ENCODE measurements at places on chromosomes 13 and 19. TPM values are rescaled to one million over a fixed set of nuclear protein-coding genes. Genes with fewer than 3 reads are reported as not detected.

GRCh38 chr19:54418930-54419800 lies 3.9 kb downstream of the TTYH1 start:
- H3K27ac ChIP-seq = peak overlapping the region; percentile 48
- no peak overlapping the region for H3K4me3 ChIP-seq
- DNase-seq = no peak

Gene PDX1
- not detected for polyA plus RNA-seq

Gene TDRD3
- 26.6 TPM for polyA plus RNA-seq

DNA sequence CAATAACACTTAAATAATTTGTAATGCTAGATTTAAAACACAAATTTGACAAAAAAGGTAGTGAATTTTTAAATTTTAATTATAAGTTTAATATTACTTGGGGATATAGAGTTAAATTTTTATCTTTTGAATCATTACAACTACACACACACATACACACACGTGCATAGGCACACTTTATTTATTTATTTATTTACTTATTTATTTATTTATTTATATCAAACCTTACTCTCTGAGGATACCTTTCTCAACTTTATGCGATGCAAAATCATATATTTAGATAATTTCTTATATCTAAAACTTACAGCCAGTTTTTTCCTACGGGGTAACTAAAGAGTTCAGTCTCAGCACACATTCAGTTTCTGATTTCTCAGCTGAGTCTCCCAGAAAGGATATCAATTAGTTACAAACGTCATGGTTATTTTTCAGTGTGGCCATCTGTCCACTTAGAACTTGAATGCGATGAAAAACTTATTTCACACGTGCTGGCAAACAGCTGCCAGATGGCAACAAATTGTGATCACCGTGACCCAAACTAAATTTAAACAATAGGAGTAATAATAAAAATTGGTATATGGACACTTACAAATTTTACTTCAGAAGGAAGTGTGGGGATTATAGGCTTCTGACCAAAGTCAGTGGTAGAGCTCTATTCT lies 683.1 kb upstream of the PRR20A start:
- no peak overlapping the region for H3K27ac ChIP-seq
- no peaks in the 10 kb centered on the region for H3K27me3 ChIP-seq
- no peaks in the 10 kb centered on the region for H3K4me1 ChIP-seq
- no peak overlapping the region for H3K4me3 ChIP-seq
- no peaks in the 10 kb centered on the region for H3K36me3 ChIP-seq

DNA sequence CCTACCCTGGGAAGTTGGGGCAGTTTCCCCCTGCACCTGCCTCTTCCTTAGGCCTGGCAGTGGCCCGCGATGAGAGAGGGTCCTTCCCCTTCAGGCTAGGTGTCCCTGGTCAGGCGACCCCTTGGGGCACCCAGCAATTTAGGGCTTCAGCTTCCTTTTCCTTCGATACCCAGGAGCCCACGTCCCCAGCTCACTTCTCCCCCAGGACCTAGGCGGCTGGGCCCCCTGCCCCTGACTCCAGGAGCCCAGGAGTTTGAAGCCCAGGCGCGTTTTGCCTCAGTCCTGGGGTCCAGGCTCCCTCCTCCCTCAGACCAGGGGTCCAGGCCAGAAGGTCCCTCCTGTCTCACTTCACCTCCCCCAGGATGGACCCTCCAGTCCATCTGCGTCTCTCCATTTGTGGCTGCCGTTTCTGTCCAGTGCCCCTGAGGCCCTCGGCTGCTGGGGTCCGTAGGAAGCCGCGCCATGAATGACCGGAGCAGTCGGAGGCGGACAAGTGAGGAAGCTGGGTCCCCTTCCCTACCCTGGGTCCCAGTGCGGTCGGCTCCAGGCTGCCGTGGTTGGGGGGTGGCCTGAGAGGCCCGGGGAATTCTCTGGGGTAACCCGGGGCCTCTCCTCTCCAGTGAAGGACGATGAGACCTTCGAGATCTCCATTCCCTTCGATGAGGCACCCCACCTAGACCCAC lies 714 bp downstream of the CCDC106 start:
- no peak for DNase-seq
- H3K27me3 ChIP-seq = no peaks in the 10 kb centered on the region
- H3K4me1 ChIP-seq = peaks cover 41% of the 10 kb centered on the region
- H3K4me3 ChIP-seq = peak overlapping the region; percentile 77
- H3K36me3 ChIP-seq = no peaks in the 10 kb centered on the region

Gene TICAM1
- polyA plus RNA-seq = 6.3 TPM

- DNase-seq = peak; percentile 53
- no peaks in the 10 kb centered on the region for H3K36me3 ChIP-seq
- H3K27ac ChIP-seq = peak overlapping the region; percentile 96
- no peaks in the 10 kb centered on the region for H3K27me3 ChIP-seq
Measured at GRCh38 chr19:572743-573518, 535 bp downstream of the BSG start.

DNA sequence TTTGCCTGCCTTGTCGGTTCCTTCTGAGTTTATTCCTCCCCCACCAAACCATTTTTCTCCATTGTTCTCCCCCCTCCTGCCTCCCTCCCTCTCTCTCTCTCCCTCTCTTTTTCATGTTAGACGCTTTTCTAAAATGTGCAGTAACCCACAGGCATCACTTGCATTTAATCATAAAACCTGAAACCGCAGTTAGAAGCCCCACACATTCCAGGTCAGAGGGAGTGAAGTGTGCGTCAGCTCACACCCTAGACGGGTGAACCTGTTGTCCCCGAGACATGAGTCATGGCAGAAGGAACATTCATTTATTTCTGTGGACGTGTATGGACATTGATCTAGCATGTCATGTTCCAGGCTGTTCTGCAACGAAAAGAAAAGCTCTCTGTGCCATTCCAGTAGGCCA lies 19.9 kb downstream of the ONECUT3 start:
- no peak overlapping the region for H3K27ac ChIP-seq
- H3K4me3 ChIP-seq = no peak overlapping the region
- peaks cover 8% of the 10 kb centered on the region for H3K4me1 ChIP-seq
- H3K36me3 ChIP-seq = no peaks in the 10 kb centered on the region
- no peak for DNase-seq

Gene LYPD3
- polyA plus RNA-seq = 0.42 TPM

DNA sequence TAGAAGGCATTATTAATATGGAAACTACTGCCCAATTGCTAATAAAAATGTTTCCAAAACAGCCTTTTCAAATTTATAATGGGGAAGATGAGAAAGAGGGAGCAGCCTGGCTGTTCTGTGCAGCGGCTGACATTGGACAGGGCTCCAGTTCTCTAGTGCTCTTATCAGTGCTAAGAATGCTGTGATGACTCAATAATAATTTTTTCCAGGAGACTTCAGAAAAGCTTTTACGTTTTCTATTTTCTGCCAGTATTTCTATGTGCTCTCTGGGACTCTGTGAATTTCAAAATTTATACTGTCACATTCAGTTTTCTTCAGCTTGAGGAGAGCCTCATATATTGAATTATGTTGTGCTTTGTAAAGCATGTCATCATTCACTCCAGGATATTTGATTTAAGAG lies 209.6 kb downstream of the VWA8 start:
- no peaks in the 10 kb centered on the region for H3K27me3 ChIP-seq
- H3K4me3 ChIP-seq = no peak overlapping the region
- no peak for DNase-seq

Gene PSG7
- not detected for polyA plus RNA-seq

Gene ZNF665
- polyA plus RNA-seq = 1.5 TPM

DNA sequence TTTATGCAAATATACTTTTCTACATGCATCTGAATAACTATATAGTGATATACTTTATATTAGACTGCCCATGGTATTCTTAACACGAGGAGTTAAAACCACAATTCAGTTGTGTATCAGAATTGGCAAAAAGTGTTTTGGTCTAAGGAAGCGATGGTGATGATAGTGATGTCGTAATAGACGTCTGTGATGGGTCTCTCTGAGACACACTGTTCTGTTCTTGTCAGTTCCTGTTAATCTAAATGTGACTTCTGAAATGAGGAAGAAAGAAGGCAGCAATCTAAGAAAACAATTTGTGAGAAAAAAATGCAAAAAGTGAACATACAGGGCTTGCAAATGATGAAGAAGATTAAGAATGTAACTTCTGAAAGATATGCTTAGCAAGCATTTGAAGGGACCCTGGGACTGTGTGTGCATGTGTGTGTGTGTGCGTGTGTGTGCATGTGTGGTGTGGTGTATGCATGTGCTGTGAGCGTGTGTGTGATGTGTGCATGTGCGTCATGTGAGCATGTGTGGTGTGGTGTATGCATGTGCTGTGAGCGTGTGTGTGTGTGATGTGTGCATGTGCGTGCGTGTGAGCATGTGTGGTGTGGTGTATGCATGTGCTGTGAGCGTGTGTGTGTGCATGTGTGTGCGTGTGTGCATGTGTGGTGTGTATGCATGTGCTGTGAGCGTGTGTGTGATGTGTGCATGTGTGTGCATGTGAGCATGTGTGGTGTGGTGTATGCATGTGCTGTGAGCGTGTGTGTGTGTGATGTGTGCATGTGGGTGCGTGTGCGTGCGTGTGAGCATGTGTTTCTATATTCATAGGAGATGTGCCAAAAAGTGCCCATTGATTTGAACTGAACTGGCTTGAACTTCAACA lies 131.8 kb downstream of the IRS2 start:
- no peak overlapping the region for H3K4me3 ChIP-seq
- peak overlapping the region; percentile 55 for H3K27ac ChIP-seq
- H3K27me3 ChIP-seq = peaks cover 61% of the 10 kb centered on the region
- DNase-seq = no peak
- no peaks in the 10 kb centered on the region for H3K36me3 ChIP-seq

- no peak overlapping the region for H3K4me3 ChIP-seq
- no peaks in the 10 kb centered on the region for H3K27me3 ChIP-seq
- H3K36me3 ChIP-seq = no peaks in the 10 kb centered on the region
Measured at GRCh38 chr19:23788411-23788810, 29.7 kb upstream of the ZNF681 start.

Gene ZNF730
- 0.01 TPM for polyA plus RNA-seq

Gene CYP2A6
- polyA plus RNA-seq = not detected

GRCh38 chr19:12996406-12997094 lies 1.3 kb downstream of the NFIX start:
- H3K4me3 ChIP-seq = peak overlapping the region; percentile 87
- peak; percentile 66 for DNase-seq
- H3K36me3 ChIP-seq = peaks cover 7% of the 10 kb centered on the region
- H3K27me3 ChIP-seq = no peaks in the 10 kb centered on the region
- H3K4me1 ChIP-seq = peaks cover 14% of the 10 kb centered on the region
- H3K27ac ChIP-seq = peak overlapping the region; percentile 87

Gene ANGPTL4
- polyA plus RNA-seq = 28.7 TPM

DNA sequence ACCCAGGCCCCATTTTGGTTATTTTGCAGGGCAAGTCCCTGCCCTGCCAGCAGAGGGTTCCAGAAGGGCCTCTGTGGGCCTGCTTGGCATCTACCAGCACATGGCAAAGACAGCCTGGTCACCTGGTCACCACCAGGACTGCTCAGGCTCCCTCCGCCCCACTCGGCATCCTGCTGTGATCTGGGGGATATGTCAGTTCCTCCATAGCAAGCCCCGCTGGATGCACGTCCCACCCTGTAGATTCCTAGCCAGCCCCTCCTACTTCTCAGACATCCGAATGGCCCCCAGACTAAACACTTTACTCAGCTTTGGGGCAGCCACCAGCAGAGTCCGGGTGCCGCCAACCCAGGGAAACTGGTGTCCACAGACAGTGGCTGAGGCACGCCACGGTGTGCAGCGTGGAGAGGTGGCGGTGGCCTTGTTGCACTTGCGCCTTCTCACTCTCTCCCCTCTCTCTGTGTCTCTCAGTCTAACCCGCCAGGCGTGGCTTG lies 31.8 kb upstream of the USE1 start:
- no peak overlapping the region for H3K4me3 ChIP-seq
- no peak overlapping the region for H3K27ac ChIP-seq
- H3K4me1 ChIP-seq = no peaks in the 10 kb centered on the region
- no peak for DNase-seq
- H3K36me3 ChIP-seq = peaks cover 94% of the 10 kb centered on the region
- no peaks in the 10 kb centered on the region for H3K27me3 ChIP-seq

All from heart right ventricle (tissue), 16 donors.